Natural killer cell treated with Interleukin-12 subunit alpha and Interleukin-12 subunit beta and Interleukin-15 and Interleukin-18, amount 100 ng/mL, for 72 hours (primary cell): ENCODE measurements at places on chromosomes 12 and 14.

- DNase-seq = no peak
Observed at GRCh38 chr14:81480741-81481140, 52.9 kb downstream of the SEL1L start.

DNA sequence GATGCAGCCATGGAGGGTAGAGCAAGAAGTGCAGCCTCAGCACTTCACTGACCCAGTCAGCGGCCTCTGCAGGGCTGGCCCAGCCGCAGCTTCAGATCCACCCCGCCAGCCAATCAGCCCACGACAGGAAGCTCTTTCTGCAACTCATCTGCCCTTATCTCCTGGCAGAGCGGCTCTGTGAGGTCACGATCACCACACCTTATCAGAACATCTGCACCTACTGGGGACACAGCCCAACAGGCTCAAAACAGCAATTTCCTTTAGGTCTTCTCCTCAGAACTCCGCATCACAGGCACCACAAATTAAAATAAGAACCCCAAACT, 287.3 kb downstream of the BCL11B start:
- DNase-seq = no peak

GRCh38 chr14:96146131-96146771, 58.4 kb upstream of the BDKRB2 start:
- DNase-seq = no peak

DNA sequence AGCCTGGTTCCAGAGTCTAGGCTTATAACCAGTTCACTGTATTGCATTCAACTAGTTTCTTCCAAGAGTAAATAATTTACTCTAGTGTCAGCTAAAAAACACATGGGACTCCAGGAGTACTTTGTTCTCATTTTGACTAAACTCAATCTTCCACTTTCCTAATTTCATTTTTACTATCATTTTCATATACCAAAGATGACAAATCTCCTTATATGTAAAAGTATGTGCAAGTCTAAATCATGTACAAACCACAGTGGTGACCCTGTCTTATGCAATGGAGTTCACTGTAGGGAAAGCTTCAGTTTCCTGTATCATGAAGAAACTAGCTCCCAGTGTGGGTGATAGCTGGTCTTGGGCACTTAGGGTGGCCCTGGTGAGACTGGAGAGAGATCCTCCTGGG, 151.6 kb downstream of the HELB start:
- no peak for DNase-seq

DNA sequence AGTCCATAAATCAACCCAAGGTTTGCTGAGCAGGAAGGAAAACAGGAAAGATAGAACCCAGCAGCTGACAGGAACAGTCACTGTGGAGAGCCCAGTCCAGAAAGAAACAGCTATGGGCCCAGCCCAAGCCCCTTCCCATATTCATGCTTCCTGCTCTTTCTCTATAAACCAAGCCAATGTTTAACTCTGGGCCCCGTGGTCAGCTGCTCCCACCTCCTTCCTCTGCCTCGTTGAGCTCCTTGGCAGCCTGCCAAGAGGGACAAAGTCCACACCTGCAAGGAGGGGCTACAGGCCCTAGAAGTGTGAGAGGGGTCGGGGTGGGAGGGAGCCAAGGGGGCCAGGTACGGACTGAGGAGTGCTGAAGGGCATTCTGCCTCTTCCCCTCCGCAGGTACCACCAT, 10.0 kb downstream of the SLC6A13 start:
- no peak for DNase-seq
